GM13977 (cell line): ENCODE measurements at places on chromosomes 4 and X.

- DNase-seq, result no peak
Observed at GRCh38 chrX:2765549-2765830, 13.7 kb downstream of the XG start.

DNA sequence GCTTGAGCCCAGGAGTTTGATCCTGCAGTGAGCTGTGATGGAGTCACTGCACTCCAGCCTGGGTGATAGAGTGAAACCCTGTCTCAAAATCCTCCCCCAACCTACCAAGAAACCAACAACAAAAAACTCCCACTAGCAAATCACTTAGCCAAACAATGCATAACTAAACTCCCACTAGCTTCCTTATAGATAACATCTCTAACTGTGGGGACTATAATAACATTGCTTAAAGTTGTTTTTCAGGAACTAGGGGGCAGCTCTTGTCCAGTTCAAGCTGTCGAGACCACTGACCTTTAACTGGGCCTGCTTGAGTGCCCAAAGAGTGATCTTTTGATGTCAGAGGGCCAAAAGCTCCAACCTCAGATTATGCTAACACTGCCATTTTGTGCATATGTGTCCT, 81.7 kb downstream of the FREM3 start:
- no peak for DNase-seq

DNA sequence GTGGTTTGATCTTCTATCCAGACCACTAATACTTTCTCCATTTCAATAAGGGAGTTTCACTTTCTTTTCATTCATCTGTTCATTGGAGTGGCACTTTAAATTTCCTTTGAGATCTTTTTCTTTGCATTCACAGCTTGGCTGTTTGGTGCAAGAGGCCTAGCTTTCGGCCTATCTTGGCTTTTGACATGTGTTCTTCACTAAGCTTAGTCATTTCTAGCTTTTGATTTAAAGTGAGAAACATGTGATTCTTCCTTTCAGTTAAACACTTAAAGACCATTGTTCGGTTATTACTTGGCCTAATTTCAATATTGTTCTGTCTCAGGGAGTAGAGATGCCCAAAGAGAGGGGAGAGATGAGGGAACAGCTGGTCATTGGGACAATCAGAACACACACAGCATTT, 24.3 kb downstream of the CXCL13 start:
- DNase-seq, result peak; percentile 31

DNA sequence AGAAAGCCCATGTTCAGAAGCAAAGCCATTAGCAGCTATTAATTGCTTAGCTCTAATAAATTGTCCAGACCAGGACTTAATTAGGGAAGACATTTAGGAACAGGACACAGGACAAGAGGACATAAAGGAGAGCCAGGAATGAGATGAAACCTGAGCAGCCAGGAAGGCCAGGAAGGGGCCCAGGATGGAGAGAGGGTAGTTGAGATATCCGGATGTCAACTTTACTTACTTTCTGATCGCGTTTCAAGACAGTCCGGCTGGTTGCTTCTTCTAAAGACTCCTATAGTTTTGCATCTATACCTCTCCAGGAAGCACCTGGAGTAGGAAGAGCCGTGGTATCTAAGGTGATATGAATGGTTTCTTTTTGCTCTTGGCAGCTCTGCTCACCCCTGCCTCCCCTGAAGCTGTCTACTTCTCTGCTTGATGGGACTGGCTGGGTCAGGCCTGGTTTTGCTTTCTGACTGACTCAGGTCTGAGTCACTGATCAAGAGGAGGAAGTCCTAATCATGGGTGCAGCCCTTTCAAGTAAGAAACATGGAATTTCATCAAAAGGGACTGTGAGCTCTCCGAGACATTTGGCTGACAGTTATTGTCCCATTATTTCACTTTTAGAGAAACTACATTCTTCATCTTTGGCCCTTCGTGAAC, 733.3 kb downstream of the RPA4 start:
- DNase-seq, result peak; percentile 23

- DNase-seq, result no peak
Observed at GRCh38 chr4:1449475-1449832, 43.2 kb upstream of the NKX1-1 start.

DNA sequence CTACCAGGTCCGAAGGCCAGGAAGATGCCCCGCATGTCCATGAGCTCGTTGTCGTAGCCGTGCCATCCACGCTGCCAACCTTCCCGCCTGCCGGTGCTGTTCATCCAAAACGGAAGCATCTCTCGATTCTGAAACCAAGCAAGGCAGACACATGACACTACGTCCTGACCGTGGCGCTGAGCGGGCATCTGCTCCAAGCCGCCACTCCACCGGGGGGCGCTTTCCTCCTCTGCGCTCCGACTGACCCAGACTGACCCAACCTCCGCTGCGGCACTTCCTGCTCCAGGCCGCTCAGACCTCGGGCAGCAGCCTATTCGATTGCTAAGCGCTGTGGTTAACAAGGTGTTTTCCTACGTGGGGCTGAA, 120.5 kb downstream of the ENPP6 start:
- peak; percentile 39 for DNase-seq

DNA sequence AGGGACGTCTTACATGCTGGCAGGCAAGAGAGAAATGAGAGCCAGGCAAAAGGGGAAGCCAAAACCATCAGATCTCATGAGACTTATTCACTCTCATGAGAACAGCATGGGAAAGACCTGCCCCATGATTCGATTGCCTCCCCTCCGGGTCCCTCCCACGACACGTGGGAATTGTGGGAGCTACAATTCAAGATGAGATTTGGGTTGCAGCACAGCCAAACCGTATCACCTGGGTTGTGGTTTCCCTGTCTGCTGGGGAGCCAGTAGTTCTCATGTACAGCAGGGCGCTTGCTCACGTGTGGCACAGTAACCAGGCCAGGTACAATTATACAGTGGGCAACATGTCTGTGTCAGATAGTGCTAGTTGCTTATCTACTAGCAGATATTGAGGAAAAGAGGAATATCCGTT, 11.1 kb upstream of the RS1 start:
- no peak for DNase-seq

DNA sequence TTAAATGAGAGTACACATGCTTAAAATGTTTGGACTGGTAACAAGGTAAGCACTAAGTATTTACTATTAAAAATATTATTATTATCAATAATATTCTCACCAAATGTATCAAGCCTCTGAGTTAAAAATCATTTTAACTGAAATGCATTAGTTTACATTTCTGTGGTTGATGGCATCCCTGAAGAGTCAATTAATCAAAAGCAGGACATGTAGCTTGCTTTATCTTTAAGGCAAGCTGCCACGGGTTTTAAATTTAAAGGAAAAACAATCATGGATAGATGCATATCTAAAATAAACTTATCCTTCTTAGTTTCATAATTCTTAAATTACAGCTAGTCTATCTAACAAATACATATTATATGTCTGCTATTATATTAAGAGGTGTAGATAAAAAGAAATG, 584.8 kb upstream of the INTU start:
- DNase-seq, result no peak
